Stimulated activated memory B cell treated with anti-CD40 and anti-IgM and Interleukin-4, amounts not matched to agents 10 μg/mL and 1 μg/mL and 100 μg/mL, for 72 hours (primary cell): ENCODE measurements at places on chromosomes 7 and 10.

DNA sequence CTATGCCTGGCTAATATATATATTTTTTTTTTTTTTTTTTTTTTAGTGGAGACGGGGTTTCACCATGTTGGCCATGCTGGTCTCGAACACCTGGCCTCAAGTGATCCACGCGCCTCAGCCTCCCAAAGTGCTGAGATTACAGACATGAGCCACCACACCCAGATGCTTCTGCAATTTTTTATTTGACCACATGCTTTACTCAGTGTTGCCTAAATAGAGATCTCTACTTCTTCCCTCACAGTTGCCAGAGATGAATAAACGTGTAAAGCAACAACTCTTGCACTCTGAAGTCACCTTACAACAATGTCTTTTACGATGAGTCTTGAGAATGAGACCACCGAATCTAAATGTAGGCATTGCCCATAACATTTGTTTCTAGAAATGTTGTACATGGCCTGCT is 107.9 kb upstream of the FRMD4A start:
- no peak for ATAC-seq

GRCh38 chr7:143295870-143296269 is 7.7 kb downstream of the CASP2 start:
- ATAC-seq = no peak

DNA sequence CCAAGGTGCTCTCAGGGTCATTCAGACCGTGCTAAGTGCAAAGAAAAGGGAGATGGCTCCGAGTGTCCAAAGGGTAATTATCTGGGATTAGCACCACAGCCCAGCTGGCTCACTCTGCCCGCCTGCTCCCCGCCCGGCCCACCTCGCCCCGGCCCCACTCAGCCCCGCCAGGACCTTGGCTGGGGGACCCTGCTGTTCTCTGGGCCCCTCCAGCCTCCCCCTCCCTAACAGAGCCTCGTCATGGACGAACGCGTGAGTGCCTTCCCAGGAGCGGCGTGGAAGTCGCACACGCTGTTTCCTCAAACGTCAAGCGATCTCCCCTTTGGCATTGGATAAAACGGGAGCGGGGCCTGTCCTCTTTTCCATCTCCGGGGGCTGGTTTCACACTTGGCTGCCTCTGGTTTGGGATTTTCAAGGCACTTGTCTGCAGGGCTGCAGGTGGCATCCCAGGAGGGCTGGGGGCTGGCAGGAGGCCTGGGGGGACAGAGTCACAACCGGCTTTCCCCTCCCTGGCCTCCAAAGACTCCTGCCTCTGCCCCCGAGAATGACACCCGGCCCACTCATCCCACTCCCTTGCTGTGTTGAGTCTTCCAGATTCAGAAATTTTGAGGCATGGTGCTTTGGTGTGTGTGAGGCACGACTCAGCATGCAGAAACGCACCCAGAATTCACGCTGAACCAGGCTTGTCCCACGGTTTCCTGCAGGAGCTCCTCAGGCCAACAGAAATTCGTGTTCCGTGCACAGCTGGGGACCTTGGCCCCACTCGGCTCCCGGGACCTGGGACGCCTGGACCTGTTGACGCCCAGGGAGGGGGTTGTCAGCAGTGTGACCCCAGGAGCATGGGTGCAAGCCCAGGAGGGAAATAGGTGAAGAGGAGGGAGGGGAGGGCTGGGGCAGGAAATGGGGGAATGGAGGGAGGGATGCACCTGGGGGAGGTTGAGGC is 110.0 kb downstream of the PDGFA start:
- no peak for ATAC-seq

DNA sequence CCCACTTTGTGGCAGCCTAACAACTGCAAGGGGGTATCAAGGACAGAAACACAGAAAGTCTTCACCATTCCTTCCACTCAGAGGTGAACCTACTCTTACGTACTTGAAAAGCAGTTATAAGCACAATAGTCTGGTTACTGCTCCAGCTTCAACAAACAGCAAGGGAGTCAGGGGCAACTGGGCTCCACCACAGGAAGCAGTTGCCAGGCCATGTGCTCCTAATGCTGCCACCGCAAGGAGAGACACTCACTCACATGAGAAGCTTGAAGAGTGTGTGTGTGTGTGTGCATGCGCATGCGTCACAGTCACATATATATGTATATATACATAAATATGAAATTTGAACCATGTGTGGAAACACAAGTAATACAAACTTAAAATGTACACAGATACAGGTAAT is 65.5 kb downstream of the GRB10 start:
- no peak for ATAC-seq

GRCh38 chr7:147483634-147484292 is 1106.8 kb upstream of the C7orf33 start:
- no peak for ATAC-seq

- ATAC-seq = no peak
Observed at GRCh38 chr10:1315178-1315577, 259.0 kb downstream of the WDR37 start.

- ATAC-seq = no peak
Observed at GRCh38 chr7:34043461-34044305, 138.3 kb downstream of the BMPER start.

DNA sequence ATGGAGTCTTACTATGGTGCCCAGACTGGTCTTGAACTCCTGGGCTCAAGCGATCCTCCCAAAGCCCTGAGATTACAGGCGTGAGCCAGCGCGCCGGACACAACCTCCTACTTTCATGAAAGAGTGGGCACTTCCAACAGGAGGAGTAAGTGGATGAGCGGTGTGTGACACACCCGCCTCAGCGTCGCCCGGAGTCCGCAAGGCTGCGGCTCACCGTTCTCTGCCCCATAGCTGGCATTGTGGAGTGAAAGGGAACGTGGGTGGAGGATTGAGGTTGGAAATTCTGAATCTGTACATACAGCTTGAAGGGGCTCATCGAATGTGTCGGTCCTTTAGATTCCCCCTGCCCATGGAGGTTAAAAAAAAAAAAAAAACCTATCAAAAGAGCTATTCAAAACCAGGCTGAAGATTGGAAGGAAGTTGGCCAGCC is 524 bp upstream of the PRXL2A start:
- ATAC-seq = peak; percentile 63

DNA sequence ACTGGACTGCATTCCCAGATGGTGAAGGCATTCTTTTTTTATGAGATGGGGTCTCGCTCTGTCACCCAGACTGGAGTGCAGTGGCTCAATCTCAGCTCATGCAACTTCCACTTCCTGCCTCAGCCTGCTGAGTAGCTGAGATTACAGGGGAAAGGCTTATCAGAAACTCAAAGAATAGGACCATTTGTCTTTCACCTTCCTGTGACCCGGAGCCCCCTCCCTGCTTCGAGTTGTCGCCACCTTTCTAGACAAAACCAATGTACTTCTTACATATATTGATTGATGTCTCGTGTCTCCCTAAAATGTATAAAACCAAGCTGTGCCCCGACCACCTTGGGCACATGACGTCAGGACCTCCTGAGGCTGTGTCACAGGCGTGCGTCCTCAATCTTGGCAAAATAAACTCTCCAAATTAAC is 1.8 kb upstream of the METTL27 start:
- no peak for ATAC-seq

DNA sequence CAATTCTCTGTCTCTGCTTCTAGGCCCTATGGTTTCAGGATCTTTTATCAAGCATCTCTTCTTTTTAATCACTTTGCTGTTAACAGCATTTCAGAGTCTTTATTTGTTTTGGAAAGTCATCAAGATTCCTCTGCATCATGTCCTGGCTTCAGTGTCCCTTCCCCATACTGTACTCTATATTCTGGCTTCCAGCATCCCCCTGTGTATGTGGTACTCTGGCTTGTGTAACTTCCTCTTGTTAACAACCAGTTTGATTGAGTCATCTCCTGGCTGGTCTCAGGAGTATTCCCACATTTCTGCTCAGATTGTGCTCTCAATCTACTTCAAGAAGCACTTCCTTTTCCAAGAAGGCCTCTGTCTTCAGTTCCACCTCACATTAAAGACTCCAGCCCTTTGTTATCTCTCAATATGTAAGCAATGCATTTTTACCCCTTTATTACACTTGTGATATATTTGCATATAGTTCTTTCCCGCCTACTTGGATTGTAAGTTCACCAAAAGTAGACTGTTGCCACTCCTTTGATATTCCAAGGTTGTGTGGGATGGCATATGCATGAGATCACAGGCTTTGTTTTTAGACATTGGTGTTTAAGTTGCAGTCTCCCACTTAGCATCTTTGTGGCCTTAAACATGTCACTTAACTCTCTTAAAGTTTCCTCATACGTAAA is 15.1 kb upstream of the ATE1 start:
- ATAC-seq = no peak

- no peak for ATAC-seq
Observed at GRCh38 chr7:87458148-87458547, 17.3 kb downstream of the ABCB4 start.

GRCh38 chr7:32941681-32942414 is 15.4 kb upstream of the FKBP9 start:
- no peak for ATAC-seq

GRCh38 chr7:79453558-79454360 is at the start of gene MAGI2:
MAGI2 (minus strand) TSS chr7:79453667; CDS start chr7:79453320, 347 bp downstream.
- ATAC-seq = peak; percentile 20

DNA sequence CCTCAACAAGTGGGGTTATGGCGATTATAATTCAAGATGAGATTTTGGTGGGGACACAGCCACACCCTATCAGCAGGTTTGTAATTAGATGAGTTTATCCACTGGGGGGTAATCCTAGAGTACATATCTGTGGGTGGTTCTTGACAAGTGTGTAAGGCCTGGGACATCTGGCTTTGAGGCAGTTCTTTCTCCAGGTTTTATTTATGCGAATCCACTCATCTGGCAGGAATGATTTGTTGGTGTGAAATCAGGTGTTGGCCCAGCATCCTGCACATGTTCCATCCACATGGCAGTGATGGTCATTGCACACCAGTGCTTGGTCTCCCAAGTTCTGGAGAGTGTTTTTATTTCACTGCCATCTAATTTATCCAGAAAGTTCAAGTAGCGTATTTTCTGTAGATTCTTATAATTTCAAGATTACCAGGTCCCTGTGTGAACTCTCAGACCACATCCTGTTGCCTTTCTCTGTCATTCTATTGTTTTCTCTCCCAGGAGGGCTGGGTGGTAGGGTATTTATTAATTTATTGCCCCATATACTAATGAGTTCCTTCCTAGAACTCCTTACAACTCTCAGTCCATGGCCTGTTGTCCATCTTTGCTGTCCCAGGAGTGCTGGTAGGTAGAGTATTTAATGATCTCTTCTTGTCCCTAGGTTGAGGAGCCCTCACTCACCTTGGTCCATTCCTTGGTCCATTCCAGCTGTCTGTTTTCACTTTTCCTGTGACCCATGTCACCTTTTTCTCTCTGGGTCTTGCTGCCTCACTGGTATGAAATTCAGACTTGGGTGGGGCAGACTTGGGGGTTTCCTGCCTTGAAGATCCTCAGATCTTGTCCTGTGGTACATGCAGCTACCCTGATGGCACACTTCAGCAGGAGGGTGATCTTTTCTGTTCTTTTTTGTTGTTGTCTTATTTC is 10.4 kb downstream of the RALA start:
- ATAC-seq = no peak

DNA sequence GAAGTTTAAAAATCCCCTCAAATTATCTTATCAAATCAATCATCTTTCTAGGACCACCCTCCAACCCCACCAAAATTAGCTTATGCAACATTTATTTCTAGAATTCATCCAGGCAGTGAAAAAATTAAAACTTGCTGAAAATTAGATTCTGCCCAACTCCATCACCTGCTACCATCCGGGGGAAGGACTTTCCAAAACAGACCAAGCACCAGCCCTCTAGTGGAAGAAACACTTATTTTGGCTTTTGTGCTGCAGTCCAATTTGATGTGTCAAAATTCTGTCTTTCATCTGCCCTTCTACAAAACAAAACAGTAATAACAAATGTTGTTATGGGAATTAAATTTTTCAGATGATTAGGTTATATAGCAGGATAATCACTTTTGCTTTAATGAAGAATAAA is 35.1 kb downstream of the GCC1 start:
- ATAC-seq = no peak

DNA sequence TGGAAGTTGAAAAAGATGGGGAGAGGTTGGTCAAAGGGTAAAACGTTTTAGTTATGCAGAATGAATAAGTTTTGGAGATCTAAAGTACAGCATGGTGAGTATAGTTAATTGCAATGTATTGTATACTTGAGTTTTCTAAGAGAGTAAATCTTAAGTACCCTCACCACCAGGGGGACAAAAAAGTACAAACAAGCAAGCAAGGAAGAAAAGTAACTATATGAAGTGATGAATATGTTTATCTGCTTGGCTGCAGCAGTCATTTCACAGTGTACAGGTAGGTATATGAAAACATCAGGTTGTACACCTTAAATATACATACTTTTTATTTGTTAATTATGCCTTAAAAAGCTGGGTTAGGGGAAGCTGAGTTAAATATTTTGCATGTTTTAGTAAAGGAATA is 157.3 kb downstream of the PCLO start:
- ATAC-seq = no peak

- peak; percentile 12 for ATAC-seq
Observed at GRCh38 chr7:39042670-39043069, 65.0 kb downstream of the POU6F2 start.

DNA sequence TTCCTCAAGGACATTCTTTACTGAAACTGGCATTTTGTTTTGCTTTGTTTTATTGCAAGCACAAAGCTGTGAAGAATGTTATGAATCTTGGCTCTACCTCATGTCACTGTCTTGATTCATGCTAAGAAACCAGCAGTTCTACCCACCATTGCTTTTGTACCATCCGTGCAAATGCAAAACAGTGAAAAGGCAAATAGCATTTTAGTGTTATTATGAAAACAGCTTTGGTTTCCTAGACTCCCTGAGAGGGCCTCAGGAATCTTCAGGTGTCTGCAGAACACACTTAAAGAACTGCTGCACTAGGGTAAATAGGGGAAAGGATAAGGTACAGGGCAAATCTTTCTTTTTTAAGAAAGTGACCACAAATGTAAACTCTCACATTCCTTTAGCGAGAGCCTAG is 318.9 kb downstream of the AHR start:
- no peak for ATAC-seq

DNA sequence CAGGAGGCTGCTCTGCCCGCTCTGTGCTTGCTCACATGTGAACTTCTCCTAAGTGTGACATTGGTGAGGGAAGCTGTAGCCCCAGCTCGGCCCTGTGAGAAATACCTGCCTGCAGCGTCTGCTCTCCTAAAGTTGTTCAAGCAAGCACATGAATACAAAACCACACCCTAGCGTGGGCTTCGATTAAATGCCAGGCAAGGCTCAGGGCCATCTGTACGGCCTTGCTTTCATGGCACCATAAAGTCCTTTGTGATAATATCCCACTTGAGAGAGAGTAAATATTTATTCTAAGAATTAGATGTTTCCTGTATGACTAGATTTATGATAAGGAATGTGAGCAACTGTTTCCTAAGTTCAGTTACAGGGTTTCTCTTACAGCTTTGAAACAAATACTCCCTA is 262.8 kb upstream of the KLF14 start:
- ATAC-seq = peak; percentile 73
